Endothelial cell (in vitro differentiated cells): ENCODE measurements at places on chromosomes 16 and 17.
A peak's percentile ranks its signal among the peaks of the same experiment; 100 is the strongest.

DNA sequence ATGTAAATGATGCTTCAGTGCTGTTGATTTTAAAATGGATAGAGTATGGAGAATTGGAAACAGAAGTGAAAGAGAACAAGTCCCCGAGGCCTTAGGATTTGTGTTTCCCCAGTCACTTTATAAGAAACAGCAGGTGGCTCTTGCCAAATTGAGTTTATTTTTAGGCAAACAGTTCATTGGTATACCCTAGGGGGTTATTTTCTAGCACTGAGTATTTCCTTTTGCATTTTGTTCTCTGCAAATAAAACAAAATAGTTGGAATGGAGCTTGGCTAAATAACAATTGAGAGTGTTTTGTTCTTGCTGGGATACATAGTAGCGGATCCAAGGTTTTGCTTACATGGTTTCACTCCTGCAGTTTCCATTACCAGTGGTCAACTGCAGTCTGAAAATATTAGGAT lies 591.1 kb upstream of the C16orf82 start:
- no peak for DNase-seq

DNA sequence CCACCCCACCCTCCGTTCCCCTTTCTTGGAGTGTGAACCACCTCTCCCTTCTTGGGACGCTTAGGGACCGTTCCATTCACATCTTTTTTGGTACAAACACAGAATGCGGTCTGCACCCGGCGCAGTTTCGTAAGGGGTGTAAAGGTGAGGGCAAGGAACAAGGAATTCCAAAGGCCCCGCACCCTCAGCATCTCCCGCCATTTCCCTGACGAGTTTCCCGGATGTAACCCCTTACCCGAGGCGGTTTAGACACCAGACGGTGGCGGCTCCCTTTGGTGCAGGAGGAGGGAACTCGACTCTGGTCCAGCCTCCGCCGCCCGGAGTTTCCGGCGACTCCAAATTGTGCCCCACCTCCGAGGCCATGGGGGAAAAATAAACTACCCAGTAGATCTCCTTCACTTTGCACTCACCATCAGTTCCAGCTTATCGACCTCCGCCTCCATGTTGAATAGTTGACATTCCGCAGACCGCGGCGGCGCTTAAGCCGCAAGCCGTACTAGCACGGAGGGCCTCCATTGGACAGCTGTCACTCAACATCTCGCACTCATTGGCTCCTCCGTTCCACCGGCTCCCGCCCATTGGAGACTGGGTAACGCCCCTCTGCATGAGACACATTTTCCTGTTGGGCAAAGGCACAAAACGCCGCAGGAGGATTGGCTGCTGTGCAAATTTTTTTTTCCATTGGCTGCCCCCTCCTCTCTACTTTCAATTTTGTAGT lies at the start of gene SKA2:
Gene SKA2, minus strand, starts transcription at position 466 of the 718 bp plus-strand sequence. Its CDS starts 23 bp downstream, at position 443.
- peak; percentile 92 for DNase-seq

DNA sequence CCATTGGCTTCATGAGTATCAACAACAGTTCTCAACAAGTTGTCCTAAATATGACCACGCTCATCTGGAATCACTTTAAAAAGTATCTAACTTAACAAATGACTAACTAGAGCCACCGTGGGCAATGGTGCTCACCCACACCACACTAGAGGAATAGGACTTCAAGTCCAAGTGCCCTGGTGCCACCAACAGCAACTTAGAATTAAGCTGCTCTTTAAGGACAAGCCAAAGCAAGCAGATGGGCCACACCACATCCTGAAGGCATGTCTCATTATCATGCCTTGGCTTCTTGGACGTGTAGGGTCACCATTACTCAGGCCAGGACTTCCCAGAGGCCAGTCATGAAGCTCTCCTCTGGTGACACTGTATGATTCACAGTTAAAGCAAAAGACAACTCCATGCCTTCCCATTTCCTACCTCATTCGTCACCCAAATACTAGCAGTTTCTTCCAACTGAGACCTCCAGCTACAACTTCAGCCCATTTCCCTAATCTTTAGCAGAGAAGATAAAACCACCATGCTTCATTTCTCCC lies 9.4 kb upstream of the SLC6A4 start:
- no peak for DNase-seq

- no peak for DNase-seq
These were observed 146.1 kb downstream of the IRF8 start for GRCh38 chr16:86044881-86045590.

DNA sequence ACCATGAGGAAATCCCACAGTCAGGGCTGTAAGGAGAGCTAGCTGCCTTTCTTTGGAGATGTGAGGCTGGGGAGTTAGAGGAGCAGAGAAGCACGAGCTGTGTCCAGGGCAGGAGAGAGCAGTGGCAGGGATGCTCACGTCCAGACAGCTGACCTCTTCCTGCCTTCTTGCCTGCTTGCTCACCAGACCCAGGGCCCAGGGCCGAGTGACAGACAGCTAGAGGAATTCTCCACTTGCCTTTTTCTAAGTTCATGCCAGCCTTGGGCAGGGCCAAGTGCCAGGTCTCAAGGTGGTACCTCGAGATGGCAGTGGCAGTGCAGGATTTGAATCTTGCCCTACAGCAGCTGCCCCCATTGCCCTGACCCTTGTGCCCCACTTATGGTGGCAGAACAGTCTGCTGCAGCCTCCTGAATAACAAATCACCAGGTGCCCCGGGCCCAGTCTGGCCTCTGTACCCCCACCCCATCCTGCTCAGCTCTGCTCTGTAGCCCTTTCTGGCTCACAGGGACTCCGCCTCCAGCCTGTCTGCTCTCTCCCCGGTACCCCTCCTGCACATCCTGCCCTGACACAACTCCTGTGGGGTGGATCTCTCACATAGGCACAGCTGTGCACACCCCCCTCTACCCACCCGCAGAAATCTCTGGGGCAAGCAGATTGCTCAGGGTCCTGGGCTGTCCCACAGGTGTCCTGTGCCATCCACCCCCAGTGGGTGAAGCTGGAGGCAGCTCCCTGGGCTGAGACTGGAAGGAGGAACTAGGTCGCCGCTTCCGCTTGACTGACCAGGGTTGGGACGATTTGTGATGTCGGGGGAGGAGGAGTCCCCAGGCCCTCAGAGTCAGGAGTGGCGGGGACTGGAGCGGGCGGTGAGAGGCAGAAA lies 25.9 kb downstream of the GRIN2C start:
- DNase-seq, result no peak

DNA sequence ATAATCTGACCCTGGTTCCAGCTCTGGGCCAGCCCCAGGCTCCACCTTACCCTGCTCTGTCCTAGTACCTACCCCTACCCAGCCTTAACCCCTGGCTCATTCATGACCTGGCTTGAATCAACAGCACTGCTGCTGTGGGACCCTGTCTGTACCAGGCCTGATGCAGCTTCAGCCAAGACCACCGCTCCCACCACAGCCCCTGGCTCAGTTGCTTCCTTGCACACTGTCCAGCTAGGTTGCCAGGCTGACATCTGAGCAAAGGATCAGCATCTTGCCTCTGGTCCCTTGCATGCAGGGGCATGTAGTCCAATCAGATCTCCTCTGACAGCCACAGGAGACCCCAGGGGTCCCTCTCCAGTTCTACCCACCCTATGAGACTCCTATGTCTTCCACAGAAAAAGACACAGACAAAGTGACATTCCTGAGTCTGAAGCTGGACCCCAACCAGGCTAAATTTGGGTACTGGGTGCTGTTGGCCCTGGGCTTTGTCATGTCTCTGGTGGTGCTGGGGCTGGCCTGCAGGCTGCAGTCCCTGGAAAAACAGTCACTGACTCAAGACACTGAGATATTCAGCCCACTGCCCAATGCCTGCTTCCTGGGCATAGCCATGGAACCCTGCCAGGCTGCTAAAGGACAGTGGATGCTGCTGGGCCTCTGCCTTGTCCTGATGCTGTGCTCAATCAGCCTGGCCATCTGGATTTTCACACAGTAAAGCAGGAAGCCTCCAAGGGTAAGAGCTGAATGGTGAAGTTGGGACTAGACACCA lies 3.9 kb upstream of the KCNH6 start:
- no peak for DNase-seq

DNA sequence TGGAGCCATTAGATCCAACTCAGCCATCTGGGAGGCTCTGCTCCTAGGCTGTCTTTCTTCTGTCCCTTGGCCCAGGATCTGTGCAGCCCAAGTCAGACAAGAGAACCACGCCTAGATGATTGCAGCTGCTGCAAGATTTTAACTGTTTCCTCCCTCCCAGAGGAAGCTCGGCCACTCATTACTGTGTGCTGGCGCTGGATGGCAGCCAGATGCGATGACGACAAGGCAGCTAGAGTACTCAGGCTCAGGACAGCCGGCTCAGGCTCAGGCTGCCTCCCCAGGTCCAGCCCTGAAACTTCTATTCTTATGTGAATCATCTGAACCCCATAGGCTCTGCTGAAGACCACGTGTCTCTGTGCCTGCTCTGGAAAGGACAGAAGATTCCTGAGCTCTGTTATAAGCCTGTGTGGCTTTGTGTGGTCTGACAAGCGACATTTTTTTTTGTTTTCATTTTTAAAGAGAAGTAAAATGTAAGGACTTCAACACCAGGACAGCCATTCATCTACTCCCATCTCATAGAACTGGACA lies 32.1 kb upstream of the FBXW10B start:
- no peak for DNase-seq

DNA sequence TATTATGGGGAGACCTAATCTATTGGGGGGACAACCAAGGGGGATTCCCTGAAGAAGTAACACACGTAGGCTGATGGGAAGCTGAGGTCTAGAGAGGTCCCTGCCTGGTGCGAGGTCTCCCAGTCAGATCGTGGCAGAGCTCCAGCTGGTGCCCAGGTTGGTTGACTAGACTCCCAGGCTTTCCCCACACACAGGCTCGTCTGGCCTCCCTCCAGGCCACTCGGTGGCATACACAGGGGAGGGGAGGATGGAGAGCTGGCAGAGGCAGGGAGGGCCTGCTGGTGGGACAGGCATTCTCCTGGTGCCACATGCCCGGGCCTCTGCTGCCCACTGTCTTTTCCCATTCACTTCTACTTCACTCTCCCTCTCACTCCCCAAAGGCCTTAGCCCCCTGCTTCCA lies 8.5 kb upstream of the SOCS3 start:
- no peak for DNase-seq

- no peak for DNase-seq
These were observed 111.7 kb upstream of the FOXF1 start for GRCh38 chr16:86398622-86399021.

GRCh38 chr17:60390186-60390585 lies 1.7 kb downstream of the USP32 start:
- no peak for DNase-seq

- DNase-seq, result no peak
These were observed 154.6 kb downstream of the SEC14L1 start for GRCh38 chr17:77295241-77295853.

- DNase-seq, result no peak
These were observed 520.4 kb upstream of the WSB1 start for GRCh38 chr17:26773189-26774188.

- no peak for DNase-seq
These were observed 11.3 kb downstream of the NSMCE1 start for GRCh38 chr16:27257271-27257670.

GRCh38 chr17:57629886-57630285 lies 115.2 kb downstream of the CCDC182 start:
- no peak for DNase-seq

GRCh38 chr16:22055881-22056280 lies 36.5 kb upstream of the VWA3A start:
- peak; percentile 48 for DNase-seq

DNA sequence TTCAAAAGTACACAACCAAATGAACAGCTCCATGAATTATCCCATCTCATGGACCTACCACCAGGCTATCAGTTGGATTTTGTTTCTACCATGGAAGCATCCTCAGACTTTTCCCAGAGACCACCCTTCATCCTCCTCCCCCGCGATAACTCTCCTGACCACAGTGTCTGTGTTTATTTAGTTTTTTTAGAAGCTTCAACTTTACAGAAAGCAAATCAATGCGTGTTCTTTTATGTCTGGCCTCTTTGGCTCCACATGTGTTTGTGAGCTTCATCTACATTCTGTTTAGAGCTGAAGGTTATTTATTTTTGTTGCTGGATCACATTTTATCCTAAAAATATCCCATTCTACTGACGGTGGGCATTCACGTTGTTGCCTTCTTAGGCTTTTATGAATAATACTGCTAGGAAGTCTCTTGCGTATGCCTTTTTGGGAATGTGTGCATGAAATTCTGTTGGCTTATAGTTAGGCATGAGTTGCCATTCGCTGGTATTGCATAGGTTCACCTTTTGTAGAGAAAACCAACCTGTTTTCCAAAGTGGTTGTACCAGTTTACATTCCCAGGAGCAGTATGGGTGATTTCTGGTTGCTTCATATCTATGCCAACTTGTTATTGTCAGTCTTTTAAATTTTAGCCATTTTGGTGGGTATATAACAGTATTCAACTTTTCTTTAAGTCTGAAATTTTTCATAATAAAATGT lies 83.0 kb downstream of the CMIP start:
- DNase-seq, result no peak

- DNase-seq, result no peak
These were observed 49.3 kb upstream of the BCO1 start for GRCh38 chr16:81189100-81189664.

DNA sequence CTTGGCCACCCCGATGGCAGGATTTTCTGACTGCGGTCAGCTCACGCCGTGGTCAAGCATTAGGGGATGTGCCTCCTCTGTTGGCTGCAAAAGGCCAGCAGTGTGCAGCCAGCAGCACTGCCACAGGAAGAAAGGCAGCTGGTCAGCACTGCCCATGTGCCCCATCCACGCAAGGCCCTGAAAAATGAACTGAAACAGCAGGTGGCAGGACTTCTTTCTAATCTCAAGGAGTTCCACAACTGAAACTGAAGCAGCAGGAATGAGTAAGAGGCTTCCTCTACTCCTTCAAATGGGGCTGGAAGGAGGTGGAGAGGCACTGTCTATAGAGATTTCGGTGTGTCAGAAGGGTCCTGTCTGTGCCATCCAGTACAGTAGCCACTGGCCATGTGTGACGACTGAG lies 3.2 kb downstream of the ZNF500 start:
- DNase-seq, result no peak

DNA sequence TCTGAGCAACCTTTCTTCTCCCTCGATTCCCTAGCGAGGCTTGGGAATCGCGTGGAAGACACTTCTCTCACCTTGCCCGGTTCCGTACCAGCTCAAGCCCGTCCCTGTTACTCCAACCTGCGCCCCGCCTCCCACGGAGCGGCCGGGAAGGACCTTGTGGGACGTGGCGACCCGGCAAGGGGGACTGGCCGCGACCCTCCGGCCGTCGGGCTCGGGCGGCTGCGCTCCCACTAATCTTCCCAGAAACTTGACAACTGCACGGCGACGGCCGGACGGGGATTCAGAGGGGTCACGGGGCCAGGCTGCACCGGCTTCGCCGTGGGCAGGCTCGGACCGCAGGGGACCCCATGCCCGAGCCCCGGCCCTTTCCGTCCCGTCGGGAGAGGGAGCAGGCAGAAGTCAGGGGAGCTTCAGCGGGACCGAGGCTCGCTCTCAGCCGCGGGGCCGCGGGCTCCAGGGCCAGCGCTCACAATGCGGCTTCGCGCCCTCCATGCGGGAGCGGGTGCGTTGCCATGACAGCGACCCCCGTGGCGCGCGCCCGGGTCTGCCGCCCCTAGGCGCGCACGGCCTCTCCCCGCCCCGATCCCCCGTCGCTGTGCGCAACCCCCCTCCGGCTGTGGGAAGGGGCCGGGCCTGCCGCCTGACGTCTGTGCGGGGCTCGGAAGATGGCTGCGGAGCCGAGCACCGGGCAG lies at the start of gene SGSM2:
Gene SGSM2, plus strand, starts transcription at position 650 of the 692 bp plus-strand sequence. CDS start 188 bp downstream, outside the sequence.
- DNase-seq, result peak; percentile 64
